Glomerular endothelial cell (primary cell): ENCODE measurements at places on chromosomes 4 and X. TPM values are rescaled to one million over a fixed set of nuclear protein-coding genes. Genes with fewer than 3 reads are reported as not detected.

NXF2B gene
- not detected in 2 replicates for total RNA-seq

PDGFC gene
- 10.9 and 13.7 TPM in 2 replicates for total RNA-seq

- DNase-seq = no peak
Observed at GRCh38 chr4:56371426-56372220, 15.7 kb downstream of the AASDH start.

DNA sequence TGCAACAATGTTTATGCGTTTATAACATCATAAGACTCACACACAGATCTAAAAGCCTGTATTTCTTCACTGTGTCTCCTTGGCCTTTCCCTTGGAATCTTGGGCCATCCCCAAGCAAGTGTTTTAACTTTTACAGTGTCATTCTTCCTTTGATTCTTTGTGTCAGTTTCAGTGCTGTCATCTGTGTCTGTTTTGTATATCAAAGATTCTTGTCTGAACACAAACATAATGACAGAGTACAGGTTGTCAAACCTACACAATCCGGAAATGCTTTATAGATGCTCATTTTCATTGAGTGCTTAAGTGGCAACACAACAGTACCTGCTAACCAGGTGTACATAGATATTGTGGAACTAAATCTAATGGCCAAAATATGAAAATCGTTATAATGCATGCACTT, 1500.0 kb downstream of the TECRL start:
- no peak for DNase-seq

DNA sequence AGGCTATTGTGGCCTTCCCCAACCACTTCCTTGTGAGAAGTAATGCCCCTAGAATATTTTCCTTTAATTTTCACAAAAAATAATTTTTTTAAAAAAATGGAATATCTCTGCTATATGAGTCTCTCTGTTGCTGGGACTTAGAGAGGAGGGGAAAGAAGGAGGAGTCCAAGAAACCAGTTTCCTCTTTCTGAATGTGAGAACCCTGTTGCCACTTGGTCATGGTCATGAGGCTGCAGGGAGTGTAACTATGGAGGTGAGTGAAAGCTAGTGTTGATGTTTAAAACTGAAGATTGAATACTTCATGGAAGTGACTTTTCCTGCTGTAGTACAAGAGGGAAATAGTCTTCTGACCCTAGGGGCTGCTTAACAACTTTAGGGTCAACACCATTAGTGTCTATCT, 20.4 kb downstream of the KIAA1210 start:
- DNase-seq = no peak

ARHGEF6 gene
- total RNA-seq = 7.4 and 11.6 TPM in 2 replicates

CENPVL2 gene
- not detected in 2 replicates for total RNA-seq

- DNase-seq = no peak
Observed at GRCh38 chr4:10121568-10122208, 5.1 kb upstream of the WDR1 start.

DNA sequence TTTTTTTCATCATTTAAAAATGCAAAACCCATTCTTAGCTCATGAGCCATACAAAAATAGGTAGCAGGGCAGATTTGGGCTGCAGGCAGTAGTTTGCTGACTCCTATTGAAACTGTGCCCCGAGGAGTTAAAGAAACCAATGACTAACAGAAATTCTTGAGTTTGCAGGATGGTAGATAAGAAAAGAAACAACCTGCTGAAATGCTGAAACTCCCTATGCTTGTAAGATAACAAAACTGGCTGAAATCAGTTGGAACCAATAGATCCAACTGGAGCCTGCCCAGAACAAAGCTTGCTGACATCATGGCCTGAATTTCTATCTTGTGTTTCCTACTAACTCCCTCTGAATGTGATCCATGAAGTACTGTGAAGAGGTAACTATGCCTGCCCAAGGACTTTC, 68.6 kb downstream of the ANOS1 start:
- no peak for DNase-seq

GRCh38 chrX:112834031-112834845, 6.4 kb downstream of the AMOT start:
- DNase-seq = no peak

MXRA5 gene
- 0.44 and 0.93 TPM in 2 replicates for total RNA-seq

- no peak for DNase-seq
Observed at GRCh38 chr4:40283413-40283812, 51.7 kb upstream of the CHRNA9 start.
